ENCODE measurements at places on chromosomes 5 and 9.
A peak's percentile ranks its signal among the peaks of the same experiment; 100 is the strongest.

- DNase-seq: no peak
Observed at GRCh38 chr5:1804001-1804690, 2.9 kb downstream of the NDUFS6 start.

- no peak for DNase-seq
Observed at GRCh38 chr5:154444556-154445421, 1.0 kb upstream of the SAP30L start.

DNA sequence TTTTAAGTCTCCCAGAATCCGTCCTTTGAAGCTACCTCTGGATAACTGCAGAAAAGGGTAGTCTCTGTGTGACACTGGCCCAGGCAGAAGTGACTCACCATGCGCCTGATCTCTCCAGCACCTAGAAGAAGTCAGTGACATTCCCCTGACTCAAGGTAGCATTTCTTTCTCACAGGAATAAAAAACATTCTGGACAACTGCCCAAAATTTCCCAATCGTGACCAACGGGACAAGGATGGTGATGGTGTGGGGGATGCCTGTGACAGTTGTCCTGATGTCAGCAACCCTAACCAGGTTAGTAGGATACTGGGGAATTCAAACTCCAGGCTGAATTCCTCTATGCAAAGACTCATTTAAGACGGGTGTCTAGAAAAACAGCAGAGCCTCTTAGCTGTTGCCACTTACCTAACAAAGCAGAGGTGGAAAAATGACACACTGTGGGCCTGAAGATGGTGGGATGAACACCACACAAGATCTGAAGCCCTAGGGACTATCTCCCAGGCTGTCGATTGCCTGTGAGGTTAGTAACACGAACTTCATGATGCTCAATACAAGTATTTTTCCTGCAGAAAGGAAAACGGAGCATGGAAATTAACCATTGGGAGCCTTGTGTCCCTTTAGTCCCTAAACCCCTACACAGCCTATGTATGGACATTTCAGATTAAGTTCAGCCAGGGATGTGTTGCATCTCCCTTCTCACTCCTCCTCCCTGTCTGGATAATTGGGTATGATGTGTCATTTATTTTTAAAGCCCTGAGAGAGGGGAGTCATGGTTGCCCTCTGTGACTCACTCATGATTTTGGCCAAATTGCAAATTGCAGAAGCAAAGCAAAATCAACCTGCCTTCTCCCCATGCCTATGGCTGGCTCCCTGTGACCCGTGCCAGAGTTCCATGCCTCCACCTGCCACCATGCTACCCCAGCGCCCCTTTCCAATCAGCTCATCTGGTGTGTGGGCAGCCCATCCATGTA lies 37.2 kb downstream of the THBS4 start:
- DNase-seq: no peak

GRCh38 chr9:34570809-34571480 lies 18.6 kb downstream of the CNTFR start:
- no peak for DNase-seq

GRCh38 chr5:174725991-174726601 lies 1.7 kb downstream of the MSX2 start:
- DNase-seq: no peak

GRCh38 chr5:65307931-65308330 lies 173.8 kb downstream of the ADAMTS6 start:
- no peak for DNase-seq

- DNase-seq: peak; percentile 90
Observed at GRCh38 chr5:57841676-57842363, 359.2 kb upstream of the ACTBL2 start.

DNA sequence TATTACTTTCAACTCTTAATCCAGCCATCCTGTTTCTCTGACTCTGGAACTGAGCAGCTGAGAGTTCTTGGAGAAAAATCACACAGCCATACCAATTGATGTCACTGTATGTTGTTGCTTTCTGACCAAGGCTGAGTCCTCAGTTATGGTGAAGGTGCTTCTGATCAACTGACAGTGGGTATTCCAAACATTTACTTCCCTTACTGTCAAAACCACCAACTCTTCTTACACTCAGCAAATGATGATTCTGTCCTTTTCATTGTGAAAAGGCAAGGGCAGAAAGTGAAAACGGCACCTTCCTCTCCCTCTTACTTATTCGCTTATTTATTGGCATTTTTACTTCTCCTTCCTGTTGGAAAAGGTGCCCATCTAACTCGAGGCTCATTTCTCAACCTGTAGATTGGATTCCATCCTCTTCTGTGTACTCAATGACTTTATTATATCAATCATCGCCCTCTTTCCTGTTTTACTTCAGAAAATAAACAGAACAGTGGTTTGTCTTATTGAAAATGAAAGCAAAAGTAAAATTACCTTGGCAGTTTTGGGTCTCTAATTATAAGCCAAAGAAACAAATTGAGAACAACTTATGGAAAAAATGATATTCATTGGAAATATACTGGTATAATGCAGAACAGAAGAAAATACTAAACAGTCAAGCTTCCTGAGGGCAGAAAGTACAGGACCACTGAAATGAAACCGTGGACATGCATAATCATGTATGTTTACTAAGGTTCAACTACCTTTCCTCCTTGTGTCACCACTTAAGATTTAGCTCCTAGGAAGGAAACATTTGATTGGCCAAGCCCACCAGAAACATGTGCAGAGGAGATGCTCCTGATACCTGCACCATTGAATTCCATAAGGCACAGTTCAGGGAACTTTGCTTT lies 104.5 kb upstream of the CHD1 start:
- no peak for DNase-seq

DNA sequence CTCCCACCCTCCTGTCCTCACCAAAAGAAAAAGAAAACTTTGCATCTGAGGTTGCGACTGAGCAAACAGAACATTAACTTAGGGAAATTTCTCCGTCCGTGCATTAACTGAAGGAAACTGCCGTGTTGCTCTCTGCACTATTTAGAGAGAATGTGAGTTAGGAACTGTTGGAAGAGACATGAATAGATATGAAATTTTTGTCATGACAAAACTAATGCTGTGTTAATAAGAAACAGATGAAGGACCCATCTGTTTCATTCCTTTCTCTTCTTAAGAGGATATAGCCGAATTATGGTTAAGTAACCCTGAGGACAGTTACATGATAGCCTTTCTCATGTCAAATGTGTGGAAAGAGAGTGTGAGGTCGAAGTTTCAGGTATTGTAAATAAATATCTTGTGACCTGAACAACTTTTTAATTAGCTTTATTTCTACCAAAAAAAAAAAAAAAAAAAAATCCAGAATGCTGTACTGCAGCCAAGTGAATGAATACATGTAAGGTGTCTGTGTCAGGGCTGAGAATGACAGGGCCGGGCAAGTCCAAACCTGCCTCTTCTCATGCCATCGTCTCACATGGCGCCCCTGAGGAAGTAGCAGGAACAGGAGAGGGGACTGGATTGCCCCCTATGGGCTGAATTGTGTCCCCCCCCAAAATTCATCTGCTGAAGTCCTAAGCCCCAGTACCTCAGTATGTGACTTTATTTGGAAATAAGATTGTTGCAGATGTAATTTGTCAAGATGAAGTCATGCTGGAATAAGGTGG lies 35.6 kb upstream of the ANKRD33B start:
- DNase-seq: no peak

DNA sequence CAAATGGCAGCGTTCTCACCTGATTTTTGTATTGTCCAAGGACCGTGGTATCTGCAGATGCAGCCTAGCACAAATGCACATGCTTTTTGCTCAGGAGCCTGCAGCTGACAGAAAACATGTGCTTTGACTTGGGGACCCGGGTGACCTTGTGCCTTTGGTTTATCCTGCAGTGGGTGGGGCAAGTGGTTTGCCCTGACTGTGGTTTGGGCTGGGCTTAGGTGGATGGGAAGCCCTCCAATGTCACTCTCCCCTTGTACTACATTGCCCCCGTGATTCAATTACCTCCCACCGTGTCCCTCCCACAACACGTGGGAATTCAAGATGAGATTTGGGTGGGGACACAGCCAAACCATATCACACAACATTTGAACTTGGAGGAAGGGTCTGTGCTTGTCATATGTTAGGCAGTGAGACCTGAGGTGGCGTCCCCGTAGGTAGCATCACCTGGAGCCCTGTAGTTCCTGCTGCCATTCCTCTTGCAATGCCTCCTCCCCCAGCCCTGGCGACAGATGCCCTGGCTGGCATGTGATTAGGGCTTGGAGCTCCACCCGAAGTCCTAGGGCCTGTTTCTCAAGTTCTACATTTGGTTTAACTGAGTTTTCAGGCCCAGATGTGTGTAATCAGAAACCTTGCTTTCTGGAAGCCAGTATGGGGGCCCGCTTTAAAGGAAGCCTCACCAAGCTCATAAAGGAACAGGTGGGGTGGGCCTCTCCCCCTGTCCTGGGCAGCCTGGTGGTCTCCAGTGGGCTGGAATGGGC lies 2.1 kb downstream of the ANKRD33B start:
- no peak for DNase-seq

DNA sequence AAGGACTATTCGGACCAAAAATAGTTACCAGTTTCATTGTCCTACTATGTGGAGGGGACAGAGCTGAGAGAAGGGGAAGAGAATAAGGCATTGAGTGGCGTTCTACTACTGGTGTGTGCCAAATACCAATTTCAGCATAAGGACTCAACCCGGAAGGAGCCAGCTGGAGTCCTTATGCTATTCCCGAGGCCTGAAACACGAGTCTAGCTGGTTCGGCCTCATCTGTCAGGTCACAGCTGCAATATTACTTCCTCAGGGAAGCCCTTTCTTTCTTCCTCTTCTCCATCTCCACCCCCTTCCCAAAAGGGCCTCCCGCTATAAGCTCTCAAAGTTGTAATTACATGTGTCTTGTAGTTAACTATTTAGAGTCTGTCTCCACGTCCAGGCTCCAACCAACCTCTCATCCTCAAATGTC lies 20.5 kb upstream of the FER start:
- no peak for DNase-seq

GRCh38 chr5:138944527-138945322 lies 69.6 kb upstream of the LRRTM2 start:
- DNase-seq: no peak

- no peak for DNase-seq
Observed at GRCh38 chr5:10839916-10840599, 79.0 kb upstream of the DAP start.

GRCh38 chr5:142104491-142104890 lies 4.1 kb upstream of the NDFIP1 start:
- no peak for DNase-seq

GRCh38 chr5:63053019-63053638 lies 474.5 kb downstream of the LRRC70 start:
- DNase-seq: no peak

DNA sequence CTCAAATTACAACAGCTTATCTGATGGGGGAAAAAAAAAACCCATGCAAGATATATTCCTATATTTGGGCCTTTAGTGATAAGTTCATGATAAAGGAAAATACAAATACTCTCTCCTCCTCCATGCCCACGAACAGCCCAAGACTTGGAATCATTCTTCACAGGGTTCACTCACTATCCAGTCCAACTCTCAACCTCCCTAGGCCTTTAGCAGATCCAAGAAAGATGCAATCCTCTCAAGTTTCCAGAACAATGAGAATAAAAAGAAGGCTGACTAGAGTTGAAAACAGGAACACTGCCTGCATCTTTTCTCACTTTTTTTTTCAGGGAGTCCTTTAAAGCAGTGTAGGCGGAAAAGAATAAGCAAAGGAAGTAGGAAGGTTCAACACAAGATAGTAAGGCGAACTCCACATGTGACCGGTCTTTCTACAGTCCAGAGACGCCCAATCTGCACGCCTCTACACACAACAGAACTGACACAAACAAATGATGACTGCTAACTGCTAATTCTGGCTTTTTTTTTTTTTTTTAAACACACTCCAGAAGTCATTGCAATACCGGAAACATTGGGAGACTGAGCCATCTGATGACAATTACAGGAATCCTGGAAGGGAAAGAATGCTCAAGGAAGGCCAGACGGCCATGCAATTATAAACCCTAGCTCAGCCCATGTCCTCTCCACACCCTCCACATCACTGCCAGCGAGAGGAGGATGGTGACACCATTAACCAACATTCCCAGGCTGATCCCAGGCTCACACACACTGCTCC lies 75.4 kb downstream of the BNC2 start:
- no peak for DNase-seq

GRCh38 chr9:19922476-19923118 lies 133.8 kb upstream of the SLC24A2 start:
- DNase-seq: no peak

DNA sequence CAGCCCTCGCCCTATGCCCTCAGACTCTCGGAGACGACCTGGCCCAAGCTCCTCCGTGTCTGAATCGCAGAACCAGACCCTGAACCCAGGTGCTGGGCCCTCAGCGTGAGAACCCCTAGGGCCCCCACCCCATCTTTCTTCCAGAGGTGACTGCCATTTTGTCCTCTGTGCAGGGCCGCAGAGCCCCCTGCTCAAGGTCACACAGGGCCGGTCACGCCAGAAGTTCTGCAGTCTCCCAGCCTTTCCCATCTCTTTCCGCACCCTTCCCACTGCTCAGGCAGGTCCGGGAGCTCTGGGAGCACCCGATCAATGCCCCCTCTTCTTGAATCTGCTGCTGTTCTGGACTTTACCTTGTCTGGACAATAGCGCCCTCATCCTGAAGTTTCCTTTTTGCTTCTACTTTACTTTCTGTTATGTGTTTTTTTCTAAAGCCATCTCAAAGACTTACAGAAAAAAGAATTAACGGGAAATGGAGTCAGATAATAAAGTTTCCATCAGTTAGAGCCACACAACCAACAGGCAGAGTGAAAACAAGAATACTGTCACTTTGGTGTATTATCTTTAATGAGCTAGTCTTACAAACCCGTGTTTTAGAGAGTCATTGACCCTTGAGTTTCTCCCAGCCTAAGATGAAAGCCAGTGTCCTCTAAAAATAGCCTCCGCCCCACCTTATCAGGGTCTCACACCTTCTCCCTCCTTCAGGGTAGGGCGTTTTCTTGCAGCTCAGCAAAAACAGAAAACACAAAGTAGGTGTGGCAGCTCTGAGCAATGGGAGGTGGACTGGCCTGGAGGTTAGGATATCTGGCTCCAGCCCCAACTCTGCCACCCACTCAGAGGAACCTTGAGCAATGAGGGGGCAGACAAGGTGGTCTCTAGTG lies 1.8 kb downstream of the TMOD1 start:
- no peak for DNase-seq

DNA sequence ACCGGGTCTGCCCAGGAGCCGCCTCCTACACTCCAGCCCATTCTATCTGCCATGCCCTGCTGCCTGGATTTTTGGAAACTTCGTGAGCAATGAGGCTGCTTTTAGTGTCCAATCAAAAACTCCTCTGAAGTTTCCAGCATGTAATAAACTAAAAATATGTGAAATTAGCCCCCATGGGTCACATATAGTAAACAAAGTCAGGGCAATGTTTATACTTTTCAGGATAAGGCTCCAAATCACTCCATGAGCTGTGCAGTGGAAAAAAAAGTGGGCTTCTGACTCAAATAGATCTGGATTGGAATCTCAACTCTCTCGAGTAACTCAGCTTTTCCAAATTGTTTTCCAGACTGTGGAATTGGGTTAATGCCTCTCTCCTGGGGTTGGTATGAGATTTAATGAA lies 68.2 kb downstream of the PIK3R1 start:
- DNase-seq: no peak

DNA sequence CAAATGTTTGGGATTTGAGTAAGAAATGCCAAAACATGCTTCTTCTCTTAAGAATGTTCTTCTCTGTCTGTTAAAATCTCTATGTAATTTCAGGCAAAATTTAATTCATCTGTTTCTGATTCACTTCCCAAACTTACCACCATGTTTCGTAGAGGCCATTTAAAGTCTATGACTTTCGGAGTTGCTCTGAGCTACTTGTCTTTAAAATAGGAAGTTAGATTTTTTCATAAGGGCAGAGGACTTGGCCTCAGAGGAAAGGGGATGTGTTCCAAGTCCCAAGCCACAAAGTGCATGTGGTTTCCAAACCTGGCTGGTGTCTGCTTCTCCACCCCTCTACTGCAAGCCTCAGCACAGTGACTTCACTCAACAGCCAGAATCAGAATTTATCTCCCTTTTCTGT lies 111.3 kb upstream of the ADRA1B start:
- DNase-seq: no peak

GRCh38 chr5:26024774-26025173 lies 1013.6 kb downstream of the CDH9 start:
- no peak for DNase-seq

Measured in retinal pigment epithelial cell (primary cell).